ENCODE measurements at places on chromosomes 12 and 14.

GRCh38 chr12:55713721-55714120, 2.1 kb upstream of the BLOC1S1 start:
- peak; percentile 96 for DNase-seq

DNA sequence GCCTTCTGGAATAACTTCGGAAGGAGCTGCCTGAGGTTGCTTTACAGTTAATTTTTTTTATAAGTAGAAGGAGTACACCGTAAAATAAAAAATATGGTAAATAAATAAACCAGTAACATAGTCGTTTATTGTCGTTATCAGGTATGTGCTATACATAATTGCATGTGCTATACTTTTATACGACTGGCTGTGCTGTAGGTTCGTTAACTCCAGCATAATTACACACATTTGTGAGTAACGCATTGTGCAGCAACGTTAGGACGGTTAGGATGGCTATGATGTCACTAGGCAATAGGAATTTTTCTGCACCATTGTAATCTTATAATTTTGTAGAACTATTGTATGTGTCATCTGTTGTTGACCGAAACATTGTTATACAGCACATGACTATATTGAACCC, 8.5 kb downstream of the EXD2 start:
- no peak for DNase-seq

DNA sequence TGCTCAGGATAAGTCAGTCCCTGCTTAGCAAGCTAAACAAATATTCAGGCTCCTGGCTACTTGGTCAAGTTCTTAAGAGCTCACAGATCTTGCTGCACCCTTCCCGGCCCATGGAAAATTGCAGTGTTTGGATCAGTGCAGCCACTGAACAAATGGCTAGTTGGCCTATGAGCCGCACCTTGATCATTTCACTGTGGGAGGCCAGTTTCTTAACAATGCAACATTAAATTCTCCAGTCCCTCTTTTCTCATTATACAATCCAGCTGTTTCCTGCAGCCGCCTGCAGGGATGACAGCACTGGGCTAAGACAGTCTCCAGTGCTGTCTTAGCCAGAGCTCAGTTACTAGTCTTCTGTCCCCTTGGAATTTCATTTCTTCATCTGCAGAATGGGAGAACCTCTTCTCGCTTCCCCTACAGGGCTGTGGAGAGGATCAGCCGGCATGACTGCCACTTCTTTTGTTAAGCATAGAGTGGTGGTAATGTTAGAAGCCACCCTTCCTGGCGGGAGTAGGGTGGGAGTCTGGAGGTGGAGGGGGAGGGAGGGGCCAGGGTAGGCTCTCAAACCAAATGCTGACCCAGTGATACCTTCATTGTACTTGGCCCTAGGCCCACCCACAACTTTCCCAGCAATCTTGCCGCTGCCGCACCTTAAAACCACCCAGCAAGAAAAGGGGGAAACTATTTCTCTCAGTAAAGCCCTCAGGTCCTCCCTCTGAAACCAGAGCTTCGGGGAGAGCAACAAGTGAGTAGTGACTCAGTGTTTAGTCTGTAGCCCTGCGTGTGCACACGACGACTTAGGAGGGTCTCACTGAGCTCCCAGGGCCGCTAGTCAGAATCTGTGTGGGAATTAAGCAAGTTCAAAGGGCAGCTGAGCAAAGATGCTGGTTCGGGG, 145.7 kb downstream of the NUAK1 start:
- no peak for DNase-seq

DNA sequence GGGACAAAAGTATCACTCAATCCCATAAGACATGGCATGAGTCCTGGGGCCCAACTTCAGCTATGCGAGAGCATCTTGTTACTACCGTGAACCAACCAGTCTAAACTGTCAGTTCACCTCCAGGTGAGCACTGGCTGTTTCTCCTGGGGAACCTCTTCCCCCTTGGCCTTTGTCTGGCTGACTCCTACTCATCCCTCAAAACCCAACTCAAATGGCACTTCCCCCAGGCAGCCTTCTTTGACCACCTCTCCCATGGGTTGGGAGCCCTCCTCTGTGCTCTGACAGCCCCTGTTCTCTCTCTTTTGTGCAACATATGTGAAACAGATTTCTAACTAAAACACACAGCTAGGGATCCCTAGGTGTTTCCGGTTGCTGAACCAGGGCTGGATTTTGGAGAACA, 37.7 kb downstream of the FOXN4 start:
- DNase-seq: no peak

- DNase-seq: peak; percentile 80
Observed at GRCh38 chr12:91109148-91109564, 2.1 kb downstream of the LUM start.

DNA sequence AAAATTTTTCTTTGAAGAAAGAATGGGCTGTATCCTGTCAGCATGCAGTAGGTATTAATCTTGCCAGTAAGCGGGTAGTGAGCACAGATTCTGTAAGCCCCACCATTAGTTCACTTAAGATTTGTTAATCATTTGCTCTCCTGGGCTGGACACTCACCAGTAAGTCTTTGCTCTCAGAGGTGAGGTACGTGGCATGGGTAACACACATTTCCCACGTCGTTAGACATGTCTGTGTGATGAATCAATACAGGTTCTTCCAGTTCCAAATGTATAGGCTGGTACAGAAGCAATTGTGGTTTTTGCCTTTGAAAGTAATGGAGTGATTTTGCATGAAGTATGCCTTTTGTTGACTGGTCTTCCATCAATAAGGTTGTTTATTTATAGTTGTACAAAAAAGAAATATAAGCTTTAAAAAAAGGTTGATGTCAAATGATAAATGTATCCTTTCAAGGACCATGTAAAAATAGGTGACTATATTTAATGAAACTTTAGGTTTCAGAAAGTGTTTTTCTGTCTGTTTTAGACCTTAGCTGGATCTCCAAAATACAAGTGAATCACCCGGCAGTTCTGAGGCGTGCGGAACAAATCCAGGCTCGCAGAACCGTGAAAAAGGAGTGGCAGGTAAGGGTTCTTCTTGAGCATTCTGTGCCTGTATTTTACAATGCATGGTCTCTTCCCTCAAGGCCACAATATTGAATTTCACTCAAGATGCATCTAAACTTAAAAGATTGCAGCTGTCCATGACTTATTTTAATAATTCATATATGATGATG, 45.5 kb downstream of the DERA start:
- no peak for DNase-seq

GRCh38 chr12:131130311-131130911, 176.7 kb downstream of the ADGRD1 start:
- no peak for DNase-seq

GRCh38 chr12:6215120-6215807, 15.1 kb downstream of the CD9 start:
- no peak for DNase-seq

GRCh38 chr12:81208187-81208911, 130.5 kb downstream of the ACSS3 start:
- DNase-seq: peak; percentile 68

DNA sequence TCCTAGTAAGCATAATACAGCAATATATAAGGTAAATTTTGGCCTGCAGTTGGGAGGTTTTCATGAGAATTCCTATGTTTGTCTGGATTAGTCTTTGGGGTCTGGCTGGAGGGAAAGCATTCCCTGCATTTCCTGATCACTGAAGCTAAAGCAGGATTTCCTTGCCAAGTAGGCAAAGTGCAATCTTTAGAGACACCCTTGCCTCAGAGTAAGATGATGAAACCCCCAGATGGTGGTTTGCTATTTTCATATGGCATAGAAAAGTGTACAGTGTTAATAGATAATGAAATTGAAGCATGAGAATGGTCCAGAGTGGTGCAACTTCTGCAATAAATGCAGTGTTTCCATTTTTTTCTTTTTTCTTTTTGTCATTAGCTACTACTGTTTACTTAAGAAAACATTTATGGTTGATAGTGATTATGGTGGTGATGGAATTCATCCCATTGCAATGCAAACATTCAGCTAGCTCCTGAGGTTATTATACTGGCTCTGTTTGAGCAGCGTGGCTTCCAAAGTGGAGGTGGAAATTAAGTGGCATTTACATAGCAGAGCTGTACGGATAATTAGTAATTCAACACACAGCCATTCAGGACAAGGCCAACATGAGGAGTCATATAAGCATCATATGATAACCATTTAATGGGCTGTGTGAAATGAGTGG, 276.3 kb downstream of the DUSP6 start:
- DNase-seq: peak; percentile 43
